ENCODE measurements at places on chromosomes 6 and 20. TPM values are rescaled to one million over a fixed set of nuclear protein-coding genes. Genes with fewer than 3 reads are reported as not detected.

ERVFRD-1 gene
- total RNA-seq, result 0.18 TPM

STMND1 gene
- total RNA-seq, result 11.0 TPM

VSX1 gene
- total RNA-seq, result not detected

POU5F1 gene
- 2.2 TPM for total RNA-seq

GPX5 gene
- not detected for total RNA-seq

HLA-DQA1 gene
- 6.0 TPM for total RNA-seq

BPI gene
- 1.8 TPM for total RNA-seq

SLC17A3 gene
- total RNA-seq, result not detected

CCND3 gene
- 124 TPM for total RNA-seq

NKX2-4 gene
- not detected for total RNA-seq

MYBL2 gene
- 4.7 TPM for total RNA-seq

OR2J1 gene
- not detected for total RNA-seq

CCR6 gene
- 0.31 TPM for total RNA-seq

PDYN gene
- not detected for total RNA-seq

SLC17A1 gene
- not detected for total RNA-seq

SIRPG gene
- total RNA-seq, result 0.28 TPM

CGA gene
- not detected for total RNA-seq

MCCD1 gene
- not detected for total RNA-seq

SNPH gene
- 1.6 TPM for total RNA-seq

LPA gene
- total RNA-seq, result 1.1 TPM

MEI4 gene
- total RNA-seq, result not detected

UBE2C gene
- total RNA-seq, result 2.5 TPM

POPDC3 gene
- 0.18 TPM for total RNA-seq

LY6G6D gene
- not detected for total RNA-seq

PROKR2 gene
- total RNA-seq, result not detected

ENPP1 gene
- 7.3 TPM for total RNA-seq
